NAMALWA (cell line): ENCODE measurements at places on chromosomes 2 and 18.
A peak's percentile ranks its signal among the peaks of the same experiment; 100 is the strongest.

DNA sequence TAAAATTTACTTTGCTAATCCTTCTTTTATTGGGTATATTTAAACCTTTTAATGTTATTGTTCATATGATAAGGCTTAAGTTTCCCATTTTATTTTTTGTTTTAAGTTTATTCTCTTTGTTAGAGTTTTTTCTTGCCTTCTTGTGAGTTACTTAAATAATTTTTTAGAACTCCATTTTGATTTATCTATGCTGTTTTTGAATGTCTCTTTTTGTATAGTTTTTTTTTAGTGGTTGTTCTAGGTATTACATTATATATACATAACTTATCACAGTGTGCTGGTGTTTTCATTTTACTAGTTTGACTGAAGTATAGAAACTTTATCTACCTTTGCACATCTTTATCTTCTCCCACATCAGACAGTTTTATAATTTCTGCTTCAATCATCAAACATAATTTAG, 49.4 kb upstream of the TGFA start:
- DNase-seq, result no peak

DNA sequence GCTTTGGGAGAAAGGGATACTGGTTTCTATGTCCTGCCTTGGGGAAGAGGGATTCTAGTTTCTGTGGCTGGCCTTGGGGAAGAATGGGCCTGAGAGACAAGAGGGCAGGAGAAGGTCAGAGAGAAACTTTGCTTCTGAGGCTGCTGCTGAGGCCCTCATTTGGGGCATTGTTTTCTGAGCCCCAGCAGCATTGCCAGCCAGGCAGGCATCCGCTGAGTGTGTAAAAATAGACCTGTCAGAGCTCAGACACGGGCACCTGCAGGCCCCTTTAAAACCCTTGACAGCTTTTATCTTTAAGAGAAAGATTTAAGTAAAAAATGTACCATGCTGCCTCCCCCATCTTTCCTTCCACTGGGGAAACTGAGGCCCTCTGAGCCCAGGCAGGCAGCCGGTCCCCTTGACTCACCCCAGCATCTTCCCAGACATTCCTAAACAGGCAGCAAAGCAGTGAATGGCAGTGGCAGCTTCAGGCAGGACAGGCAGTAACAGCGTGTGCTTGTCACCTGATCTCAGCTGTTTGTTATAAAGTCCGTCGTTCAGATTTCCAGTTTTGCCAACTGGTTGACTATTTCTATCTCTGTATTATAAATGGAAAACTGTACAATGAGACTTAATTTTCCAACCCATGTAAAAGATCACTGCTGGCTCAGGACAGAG, 27.6 kb downstream of the MLPH start:
- DNase-seq, result peak; percentile 3

- DNase-seq, result no peak
Measured at GRCh38 chr18:37578182-37578678, 12.6 kb upstream of the CELF4 start.

GRCh38 chr2:417662-418061, 129.8 kb upstream of the ALKAL2 start:
- DNase-seq, result no peak

- peak; percentile 11 for DNase-seq
Measured at GRCh38 chr2:9842487-9843228, 616 bp upstream of the TAF1B start.

GRCh38 chr2:189091253-189091652, 88.3 kb downstream of the COL5A2 start:
- DNase-seq, result no peak

GRCh38 chr2:219634951-219635751, 7.7 kb downstream of the SLC4A3 start:
- no peak for DNase-seq

DNA sequence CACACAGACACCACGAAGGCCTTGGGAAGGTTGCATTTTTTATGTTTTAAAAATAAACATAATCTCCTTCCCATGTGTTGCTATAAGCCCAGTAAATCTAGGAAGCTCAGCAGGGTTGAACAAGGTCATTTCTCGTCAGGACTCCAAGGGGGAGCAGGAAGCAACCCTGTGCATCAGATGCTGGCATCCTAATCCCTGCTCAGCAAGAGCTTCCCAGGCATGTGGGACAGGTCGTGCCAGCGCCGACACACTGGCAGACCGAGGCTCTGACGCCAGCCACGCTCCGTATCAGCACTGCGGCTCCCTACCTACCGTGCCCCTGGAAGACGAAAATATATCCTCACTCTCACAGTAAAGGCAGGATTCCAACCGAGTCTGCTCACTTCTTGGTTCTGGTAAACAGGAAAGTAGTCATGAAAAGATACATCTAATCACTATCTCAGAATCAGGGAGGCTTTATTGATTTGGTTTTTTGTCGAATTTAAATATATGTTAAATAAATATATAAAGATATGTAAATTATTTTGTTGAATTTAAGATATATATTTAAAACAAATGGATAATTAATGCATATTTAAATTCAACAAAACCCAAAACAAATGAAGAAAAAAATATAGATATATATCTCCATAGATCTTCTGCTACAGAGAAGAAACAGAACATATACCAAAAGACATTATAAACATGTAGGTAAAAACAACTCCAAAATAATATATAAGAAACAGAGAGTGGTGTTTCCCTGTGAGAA, 61.4 kb downstream of the TXNL1 start:
- no peak for DNase-seq

DNA sequence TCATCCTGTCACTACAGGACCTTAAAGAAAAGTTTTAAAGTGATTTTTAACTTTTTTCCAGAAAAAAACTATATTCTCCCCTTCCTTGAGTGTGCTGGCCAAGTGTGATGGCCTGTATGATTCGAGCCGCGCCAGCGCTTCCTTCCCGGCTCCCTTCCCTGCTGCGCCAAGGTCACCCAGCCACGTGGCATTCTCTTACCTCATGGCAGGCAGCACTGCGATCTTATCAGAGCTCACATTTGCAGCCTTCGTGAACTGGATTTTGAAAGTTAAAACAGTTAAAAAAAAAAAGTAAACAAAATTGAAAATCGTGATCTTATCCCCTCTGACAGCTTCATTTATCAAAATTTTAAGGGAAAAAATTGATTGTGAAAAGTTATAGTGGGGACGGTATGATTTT, 279.8 kb downstream of the PTGR3 start:
- DNase-seq, result no peak

- DNase-seq, result no peak
Measured at GRCh38 chr18:11839556-11839955, 11.7 kb upstream of the CHMP1B start.

GRCh38 chr18:48002933-48003365, 72.5 kb upstream of the SMAD2 start:
- no peak for DNase-seq

GRCh38 chr2:181746844-181747243, 66.5 kb upstream of the NEUROD1 start:
- DNase-seq, result no peak

DNA sequence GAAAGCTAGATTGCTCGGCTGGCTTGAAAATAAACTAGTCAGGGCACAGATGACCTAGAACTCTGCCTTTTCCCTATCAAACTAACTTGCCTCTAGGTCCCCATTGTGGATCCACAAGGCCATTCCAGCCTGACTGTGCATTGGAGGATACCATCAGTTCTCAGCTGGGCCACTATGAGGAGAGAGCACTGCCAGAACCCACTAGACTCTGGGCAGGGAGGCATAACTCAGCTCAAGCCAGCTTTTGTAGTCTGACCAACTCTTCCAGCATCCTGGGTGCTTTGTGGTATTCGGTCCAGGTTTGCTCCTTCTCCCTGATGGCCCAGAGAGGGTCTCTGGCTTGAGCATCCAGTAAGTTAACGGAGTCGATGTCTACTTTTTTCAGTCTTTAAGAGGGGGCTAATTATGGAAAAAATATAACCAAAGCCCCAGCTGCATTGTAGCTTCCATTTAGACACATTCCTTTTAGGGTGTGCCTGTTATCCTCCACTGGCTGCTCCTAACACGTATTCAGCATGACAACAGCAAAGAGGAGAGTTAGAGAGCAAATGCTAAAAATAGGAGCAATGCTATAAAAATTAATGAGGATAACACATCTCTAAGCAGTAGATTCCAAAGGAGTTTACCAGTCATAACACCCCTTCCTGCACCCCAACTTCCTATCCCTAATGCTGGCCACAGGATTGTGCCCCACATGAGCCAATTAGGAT, 15.2 kb downstream of the GKN2 start:
- no peak for DNase-seq

DNA sequence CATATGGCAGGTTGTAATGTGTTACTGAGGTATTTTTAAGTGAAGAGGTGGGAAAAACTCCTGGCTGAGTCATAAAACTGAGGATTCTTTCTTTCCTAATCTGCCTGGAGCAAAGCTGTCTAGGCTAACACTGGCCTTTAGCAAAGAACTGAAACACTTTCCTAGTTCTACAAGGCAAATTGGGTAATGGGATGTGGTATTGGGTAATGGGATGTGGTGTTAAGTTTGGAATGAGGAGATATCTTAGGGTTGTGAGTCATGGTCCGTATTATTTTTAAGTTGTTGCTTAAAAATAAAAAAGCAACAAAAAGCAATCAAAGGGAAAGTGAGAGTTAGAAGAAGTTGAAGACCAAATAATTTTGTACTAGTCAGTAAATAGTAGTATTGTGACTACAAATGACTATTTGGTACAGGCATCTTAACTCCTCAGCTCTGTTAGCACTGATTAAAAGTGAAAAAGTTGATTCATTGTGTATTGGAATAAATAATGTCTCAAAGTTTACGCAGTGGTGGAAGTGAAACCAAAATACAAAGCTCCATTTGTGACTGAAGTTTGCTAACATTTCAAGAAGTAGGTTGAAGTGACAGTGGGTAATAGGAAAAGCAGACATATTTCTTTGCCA, 216.8 kb downstream of the CAMKMT start:
- peak; percentile 34 for DNase-seq

- DNase-seq, result no peak
Measured at GRCh38 chr2:241868661-241869081, 858 bp upstream of the RTP5 start.

DNA sequence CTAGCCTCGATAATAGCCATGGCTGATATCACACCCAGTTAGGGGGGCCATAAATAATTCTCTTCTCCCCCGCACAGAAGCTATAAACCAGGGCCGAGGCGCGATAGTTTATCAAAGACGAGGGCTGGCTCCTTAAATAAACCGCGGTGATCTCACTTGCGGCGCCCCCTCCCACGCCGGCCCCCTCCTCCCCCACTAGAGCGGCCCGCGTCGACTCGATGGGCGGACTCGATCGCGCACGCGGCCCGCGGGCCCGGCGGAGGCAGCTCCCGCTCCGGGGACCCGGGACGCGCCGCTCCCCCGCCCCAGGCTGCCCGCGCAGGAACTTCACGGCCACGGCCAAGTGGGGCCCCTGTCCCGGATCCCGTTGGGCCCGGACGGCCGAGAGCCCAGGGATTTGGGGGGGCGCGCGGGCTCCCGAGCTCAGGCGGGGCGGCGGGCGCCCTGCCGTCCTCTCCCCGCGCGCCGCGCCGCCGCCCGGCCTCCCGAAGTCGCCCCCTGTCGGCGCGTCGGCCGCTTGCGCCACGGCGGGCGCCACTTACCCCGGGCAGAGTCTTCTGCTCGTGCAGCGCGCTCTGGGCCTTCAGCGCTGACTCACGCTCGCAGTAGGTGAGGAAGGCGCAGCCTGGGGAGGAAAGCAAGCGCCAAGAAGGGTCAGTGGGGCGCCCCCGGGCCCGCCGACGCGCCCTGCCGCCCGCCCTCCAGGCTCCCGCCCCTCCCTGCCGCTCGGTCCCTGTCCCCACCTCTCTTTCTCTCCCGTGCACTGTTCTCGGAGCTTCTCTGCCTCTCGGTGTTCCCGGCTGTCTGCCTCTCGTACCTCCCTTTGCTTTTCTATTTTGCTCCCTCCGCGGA, 80.4 kb downstream of the CELF4 start:
- no peak for DNase-seq

DNA sequence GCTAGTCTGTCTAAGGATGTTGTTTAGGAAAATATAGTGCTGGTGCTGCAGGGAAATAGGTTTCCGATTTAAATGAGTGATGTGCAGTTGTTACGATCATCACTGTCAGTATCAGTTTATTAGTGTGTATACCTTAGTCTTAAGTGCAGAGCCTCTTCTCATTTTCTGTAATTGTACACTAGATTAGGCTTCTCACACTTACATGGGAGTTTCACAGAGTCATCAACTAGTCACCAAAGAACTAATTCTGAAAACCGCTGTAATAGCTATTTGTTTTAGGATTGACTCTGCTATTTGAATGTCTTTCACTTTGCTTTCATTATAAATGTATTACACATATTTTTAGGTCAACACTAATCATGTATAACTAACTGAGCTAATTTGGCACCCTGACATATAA, 99.8 kb upstream of the ZEB2 start:
- DNase-seq, result no peak

DNA sequence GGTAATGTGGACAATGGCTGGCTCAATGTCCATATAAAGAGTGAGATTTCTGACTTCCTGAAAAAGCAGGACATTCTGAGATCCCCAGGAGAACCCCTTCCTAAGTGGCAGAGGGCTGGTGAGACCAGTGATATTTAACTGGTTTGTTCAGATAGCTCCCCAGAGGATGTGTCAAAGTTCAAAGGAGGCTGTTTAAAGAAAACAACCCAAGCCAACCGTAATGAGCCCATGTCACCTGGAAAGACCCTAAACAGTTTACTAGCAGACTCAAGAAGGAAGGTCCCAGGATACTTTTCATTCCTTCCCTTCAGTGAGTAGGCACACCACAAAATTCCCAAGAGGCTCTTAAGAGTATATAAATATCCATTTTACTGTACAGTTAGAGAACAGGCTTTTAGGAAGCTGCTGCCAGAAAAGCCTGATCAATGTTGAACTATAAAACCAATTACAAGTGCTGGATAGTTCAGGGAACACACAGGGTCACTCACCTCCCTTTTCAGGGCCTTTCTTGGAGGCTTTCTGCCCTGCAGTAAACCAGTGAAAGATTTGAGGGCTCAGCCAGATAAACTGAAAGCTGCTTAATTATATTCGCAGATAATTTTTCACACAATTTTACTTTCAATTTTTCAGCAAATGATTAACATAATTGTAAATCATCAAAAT, 293.5 kb downstream of the ASXL3 start:
- DNase-seq, result peak; percentile 32
